ENCODE measurements at places on chromosomes 4 and X. TPM values are rescaled to one million over a fixed set of nuclear protein-coding genes. Genes with fewer than 3 reads are reported as not detected.
A peak's percentile ranks its signal among the peaks of the same experiment; 100 is the strongest.

GRCh38 chr4:125368146-125368545, 53.4 kb downstream of the FAT4 start:
- H3K27ac ChIP-seq: no peak overlapping the region
- peaks cover 3% of the 10 kb centered on the region for H3K36me3 ChIP-seq
- H3K4me3 ChIP-seq: peak overlapping the region; percentile 26

GRCh38 chr4:85728464-85728863, 253.5 kb downstream of the ARHGAP24 start:
- H3K27me3 ChIP-seq: no peaks in the 10 kb centered on the region
- no peak overlapping the region for H3K27ac ChIP-seq
- H3K36me3 ChIP-seq: no peaks in the 10 kb centered on the region
- H3K4me3 ChIP-seq: no peak overlapping the region
- no peaks in the 10 kb centered on the region for H3K4me1 ChIP-seq

- H3K36me3 ChIP-seq: no peaks in the 10 kb centered on the region
- H3K4me3 ChIP-seq: no peak overlapping the region
- no peak overlapping the region for H3K27ac ChIP-seq
- no peak for DNase-seq
- no peaks in the 10 kb centered on the region for H3K4me1 ChIP-seq
Observed at GRCh38 chr4:165154482-165154881, 41.8 kb upstream of the TMEM192 start.

Gene BEX5
- total RNA-seq: 3.3 TPM

GRCh38 chr4:120688791-120689190, 233.7 kb downstream of the PRDM5 start:
- DNase-seq: no peak
- no peak overlapping the region for H3K4me3 ChIP-seq
- no peak overlapping the region for H3K27ac ChIP-seq
- H3K27me3 ChIP-seq: no peaks in the 10 kb centered on the region
- H3K4me1 ChIP-seq: no peaks in the 10 kb centered on the region

DNA sequence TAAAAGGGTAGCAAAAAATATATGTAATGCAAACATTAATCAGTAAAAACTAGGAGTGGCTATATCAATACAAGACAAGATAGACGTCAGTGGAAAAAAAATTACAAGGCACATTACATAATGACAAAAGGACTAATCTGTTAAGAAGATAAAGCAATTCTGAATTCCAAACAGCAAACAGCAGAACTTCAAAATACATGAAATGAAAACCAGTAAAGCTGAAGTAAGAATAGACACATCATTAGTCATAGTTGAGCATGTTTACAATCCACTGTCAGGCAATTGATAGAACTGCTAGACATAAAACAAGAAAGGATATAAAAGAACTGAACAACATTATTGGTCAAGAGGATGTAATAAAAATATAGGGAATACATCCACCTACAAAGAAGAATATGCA, 12.2 kb downstream of the SULT1B1 start:
- DNase-seq: no peak
- no peak overlapping the region for H3K4me3 ChIP-seq

GRCh38 chrX:31506360-31506759, 434.5 kb upstream of the FTHL17 start:
- H3K4me3 ChIP-seq: no peak overlapping the region
- no peaks in the 10 kb centered on the region for H3K4me1 ChIP-seq
- H3K27ac ChIP-seq: no peak overlapping the region
- peaks cover 3% of the 10 kb centered on the region for H3K27me3 ChIP-seq
- no peak for DNase-seq

GRCh38 chr4:25677157-25677556, 21.5 kb downstream of the SLC34A2 start:
- H3K36me3 ChIP-seq: no peaks in the 10 kb centered on the region
- DNase-seq: no peak
- H3K4me1 ChIP-seq: no peaks in the 10 kb centered on the region
- H3K27me3 ChIP-seq: no peaks in the 10 kb centered on the region

Gene CXCL6
- 2.2 TPM for total RNA-seq

Gene YY2
- 3.6 TPM for total RNA-seq

DNA sequence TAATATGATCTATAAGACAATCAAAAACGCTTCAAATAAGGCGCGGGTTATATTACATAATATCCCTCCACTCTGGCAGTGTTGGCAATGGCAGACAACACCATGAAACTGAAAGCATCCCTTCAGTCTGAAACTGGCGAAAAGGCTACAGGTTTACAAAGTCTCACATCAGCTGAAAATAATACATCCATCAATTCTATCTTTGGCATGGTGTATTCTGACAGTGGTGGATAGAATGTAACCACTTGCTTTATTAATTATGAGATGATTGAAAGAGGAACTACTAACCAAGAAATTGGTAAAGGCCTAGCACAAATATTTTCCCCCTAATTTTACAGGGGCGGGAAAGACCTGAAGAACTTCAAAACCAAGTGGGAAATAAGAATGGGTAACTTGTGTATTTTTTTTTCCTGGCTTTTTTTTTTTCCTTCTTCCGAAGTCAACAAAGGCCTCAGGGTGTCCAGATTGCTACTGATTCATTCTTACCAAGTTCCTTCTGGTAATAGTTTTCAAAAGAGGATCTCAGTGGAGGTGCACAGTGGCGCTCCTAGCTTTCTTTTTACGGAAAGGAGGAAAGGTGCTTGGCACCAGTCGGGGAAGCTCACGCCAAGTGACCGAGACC, 728 bp downstream of the UBA6 start:
- no peaks in the 10 kb centered on the region for H3K27me3 ChIP-seq
- peak overlapping the region; percentile 94 for H3K4me3 ChIP-seq
- no peaks in the 10 kb centered on the region for H3K36me3 ChIP-seq

DNA sequence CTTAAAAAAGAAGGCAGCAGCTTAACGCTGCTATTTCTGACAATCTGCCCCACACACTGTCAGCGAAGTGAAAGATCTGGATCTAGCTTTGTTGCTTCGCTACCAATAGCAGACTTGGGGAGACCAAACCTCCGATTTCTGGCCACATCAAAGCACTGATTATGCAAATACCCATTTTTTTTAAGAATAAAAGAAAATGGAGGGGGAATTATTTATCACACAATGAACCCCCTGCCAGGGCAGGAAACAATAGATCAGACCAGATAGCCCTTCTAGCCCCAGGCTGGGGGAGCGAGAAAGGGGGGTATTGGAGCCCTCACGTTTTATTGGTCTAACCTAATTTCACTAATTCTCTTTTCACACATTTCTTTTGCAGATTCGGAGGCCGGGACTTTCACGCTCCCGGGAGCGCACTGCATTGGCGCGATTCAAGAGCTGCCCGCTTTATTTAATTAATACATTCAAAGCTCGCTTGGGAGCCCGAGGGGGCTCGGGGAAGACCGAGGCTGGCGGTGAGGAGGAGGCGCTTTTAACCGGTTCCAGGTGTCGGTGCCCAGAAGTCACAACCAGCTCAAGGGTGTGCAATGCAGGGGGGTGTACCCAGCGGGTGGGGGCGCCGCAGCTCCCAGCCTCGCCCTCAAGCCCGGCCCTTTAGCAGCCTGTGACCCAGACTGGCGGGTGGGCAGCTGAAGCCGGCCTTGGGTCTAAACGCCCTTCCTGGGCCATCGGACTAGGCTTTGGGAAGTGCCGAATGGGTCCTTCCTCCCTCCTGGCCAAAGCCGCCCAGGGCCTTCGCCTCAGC, 5.5 kb downstream of the NEUROG2 start:
- H3K27ac ChIP-seq: no peak overlapping the region
- H3K36me3 ChIP-seq: no peaks in the 10 kb centered on the region
- peaks cover 15% of the 10 kb centered on the region for H3K4me1 ChIP-seq
- H3K27me3 ChIP-seq: no peaks in the 10 kb centered on the region
- peak overlapping the region; percentile 48 for H3K4me3 ChIP-seq

GRCh38 chr4:123403080-123403604, 6.5 kb downstream of the SPRY1 start:
- H3K4me1 ChIP-seq: peaks cover 6% of the 10 kb centered on the region
- H3K27me3 ChIP-seq: no peaks in the 10 kb centered on the region
- H3K27ac ChIP-seq: peak overlapping the region; percentile 95
- H3K36me3 ChIP-seq: no peaks in the 10 kb centered on the region

DNA sequence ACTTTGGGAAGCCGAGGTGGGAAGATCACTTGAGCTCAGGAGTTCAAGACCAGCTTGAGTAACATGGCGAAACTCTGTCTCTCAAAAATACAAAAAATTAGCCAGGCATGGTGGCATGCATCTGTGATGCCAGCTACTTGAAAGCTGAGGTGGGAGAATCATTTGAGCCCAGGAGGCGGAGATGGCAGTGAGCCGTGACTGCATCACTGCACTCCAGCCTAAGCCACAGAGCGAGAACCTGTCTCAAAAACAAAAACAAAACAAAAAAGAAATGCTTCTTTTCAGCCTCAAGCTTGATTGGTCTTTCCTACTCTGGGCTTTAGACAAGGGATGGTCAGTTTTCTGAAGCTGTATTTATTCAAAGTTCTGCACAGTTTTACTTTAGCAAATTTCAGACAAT, 15.8 kb upstream of the DHRSX start:
- no peak overlapping the region for H3K4me3 ChIP-seq
- peaks cover 3% of the 10 kb centered on the region for H3K27me3 ChIP-seq
- no peaks in the 10 kb centered on the region for H3K4me1 ChIP-seq
- DNase-seq: no peak
- H3K36me3 ChIP-seq: no peaks in the 10 kb centered on the region
- no peak overlapping the region for H3K27ac ChIP-seq

DNA sequence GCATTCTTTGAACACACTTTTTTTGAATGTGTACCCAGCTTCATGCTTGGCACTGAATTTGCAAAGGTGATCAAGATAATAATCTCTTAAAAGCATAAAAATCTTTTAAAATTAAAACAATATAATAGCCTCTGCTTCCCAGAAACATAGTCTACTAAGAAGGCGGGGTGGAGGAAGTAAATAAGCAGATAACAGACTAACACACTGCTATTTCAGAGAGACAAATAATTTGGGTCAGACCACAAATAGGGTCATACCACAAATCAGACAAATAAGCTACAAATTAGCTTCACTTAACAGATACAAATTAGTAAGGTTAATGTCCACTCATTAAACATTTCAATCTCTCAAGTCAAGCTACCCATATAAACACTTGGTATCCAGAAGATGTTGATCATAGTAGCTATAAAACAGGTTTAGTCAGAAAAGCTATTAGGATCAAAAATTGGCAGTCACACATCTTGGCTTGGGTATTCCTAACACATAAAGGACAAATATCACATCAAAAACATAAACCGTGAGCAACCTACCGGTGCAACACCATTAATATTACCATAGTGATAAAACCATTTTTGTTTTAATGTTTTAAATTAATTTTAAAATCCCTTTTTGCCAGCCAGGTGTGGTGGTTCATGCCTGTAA, 47.3 kb downstream of the PPP3CA start:
- H3K36me3 ChIP-seq: no peaks in the 10 kb centered on the region
- no peaks in the 10 kb centered on the region for H3K27me3 ChIP-seq
- DNase-seq: no peak
- no peaks in the 10 kb centered on the region for H3K4me1 ChIP-seq
- no peak overlapping the region for H3K27ac ChIP-seq
- no peak overlapping the region for H3K4me3 ChIP-seq

DNA sequence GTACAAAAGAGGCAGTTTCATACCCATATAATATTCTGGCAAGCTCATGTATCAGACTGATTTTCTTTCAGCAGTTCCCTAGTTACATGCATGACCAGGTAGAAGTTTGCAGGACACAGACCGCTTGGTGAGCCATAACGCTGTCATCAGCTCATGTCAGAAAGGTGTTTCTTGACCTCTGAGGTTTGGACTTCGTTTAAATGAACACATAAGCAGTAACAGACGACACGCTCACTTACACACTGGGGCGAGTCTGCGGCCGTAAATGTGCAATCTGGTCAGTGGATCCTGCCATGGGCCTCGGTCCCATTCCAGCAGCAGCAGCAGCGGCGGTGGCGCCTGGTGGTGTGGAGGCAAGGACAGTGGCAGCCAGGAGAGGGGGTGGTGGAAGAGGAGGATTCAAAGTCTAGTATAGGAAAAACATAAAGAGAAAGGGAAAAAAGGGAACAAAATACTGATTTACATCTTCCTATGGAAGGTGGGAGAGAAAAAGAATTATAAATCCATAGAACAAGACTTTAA, 111.9 kb upstream of the CBR4 start:
- no peak for DNase-seq
- H3K4me3 ChIP-seq: no peak overlapping the region
- no peaks in the 10 kb centered on the region for H3K27me3 ChIP-seq
- H3K4me1 ChIP-seq: peaks cover 7% of the 10 kb centered on the region
- peaks cover 4% of the 10 kb centered on the region for H3K36me3 ChIP-seq

DNA sequence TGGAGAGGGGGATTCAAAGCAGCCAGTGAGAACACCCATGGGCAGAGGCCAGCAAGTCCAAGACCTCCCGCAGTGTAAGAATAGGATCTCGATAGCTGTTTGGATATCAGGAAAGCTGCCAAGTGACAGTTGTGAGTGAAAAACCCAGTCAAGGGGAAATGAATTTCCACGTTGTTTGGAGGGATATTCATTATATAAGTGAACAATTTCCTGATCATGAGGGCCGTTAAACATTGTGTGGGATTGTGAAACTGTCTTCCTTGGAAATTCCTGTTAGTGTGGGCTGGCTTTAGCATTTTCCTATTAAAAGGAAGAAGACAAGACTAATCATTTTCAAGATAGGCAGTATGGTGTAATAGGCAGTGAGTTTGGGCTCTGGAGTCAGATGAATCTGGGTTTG, 15.0 kb downstream of the CLDN2 start:
- no peak for DNase-seq
- no peak overlapping the region for H3K4me3 ChIP-seq
- no peaks in the 10 kb centered on the region for H3K36me3 ChIP-seq
- H3K27ac ChIP-seq: peak overlapping the region; percentile 61
- no peaks in the 10 kb centered on the region for H3K4me1 ChIP-seq

Gene FAM241A
- total RNA-seq: 11.5 TPM

- H3K27me3 ChIP-seq: no peaks in the 10 kb centered on the region
- H3K36me3 ChIP-seq: no peaks in the 10 kb centered on the region
- H3K27ac ChIP-seq: no peak overlapping the region
Observed at GRCh38 chr4:42501624-42502401, 104.5 kb downstream of the SHISA3 start.

DNA sequence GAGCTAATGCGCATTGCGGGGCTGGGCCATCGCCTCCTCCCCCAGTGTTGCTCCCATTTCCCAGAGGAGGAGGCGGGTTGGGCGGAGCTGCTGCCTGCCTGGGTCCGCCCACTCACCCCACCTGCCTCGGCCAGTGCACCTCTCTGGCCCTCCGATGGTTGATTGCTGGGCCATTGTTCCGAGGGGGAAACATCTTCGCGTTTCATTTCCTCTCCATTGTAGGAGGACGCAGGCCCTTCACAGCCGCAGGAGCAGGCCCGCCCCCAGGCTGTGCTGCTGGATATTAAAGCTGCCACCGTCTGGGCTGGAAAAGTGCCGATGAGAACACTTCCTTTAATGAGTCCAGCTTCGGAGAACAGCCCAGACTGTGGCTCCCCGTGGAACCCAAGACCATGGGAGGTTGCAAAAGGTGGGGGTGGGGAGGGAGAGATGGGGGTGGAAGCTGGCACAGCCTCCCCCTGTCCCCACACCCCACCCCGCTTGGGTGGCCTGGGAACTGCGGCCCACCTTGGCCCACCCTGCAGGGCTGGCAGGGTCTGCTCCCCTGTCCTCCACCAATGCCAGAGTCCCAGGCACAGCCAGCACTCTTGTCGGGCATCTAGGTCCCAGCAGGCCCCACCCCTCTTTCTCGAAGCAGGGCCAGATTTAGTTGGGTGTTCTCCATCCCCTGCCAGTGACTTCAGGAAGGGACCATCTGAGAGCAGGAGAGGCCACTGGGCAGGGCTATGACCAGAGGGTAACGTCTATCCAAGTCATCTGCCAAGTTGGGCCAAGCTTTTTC, 96.6 kb downstream of the ADRA2C start:
- no peak for DNase-seq
- no peaks in the 10 kb centered on the region for H3K4me1 ChIP-seq
- peaks cover 80% of the 10 kb centered on the region for H3K27me3 ChIP-seq

GRCh38 chr4:86482306-86483172, 111.6 kb upstream of the PTPN13 start:
- no peaks in the 10 kb centered on the region for H3K27me3 ChIP-seq
- no peak overlapping the region for H3K27ac ChIP-seq
- H3K4me1 ChIP-seq: no peaks in the 10 kb centered on the region
- no peaks in the 10 kb centered on the region for H3K36me3 ChIP-seq
- no peak for DNase-seq

Gene COX7B2
- not detected for total RNA-seq

Gene SERPINA7
- not detected for total RNA-seq
